ENCODE measurements at places on chromosomes 7 and 10.

DNA sequence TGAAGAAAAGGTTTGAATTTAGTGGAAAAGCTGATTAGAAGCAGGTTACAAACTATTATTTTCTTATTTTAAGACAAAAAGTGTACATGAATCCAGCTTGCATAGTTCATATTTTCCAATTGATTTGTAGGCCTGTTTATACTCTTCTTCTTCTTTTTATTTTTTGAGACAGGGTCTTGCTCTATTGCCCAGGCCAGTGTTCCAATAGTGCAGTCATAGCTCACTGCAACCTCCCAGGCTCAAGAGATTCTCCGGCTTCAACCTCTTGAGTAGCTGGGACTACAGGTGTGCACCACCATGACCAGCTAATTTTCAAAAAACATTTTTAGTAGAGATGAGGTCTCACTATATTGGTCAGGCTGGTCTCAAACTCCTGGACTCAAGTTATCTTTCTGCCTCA, 45.0 kb downstream of the ARL4A start:
- DNase-seq, result no peak

- DNase-seq, result no peak
These were observed 23.0 kb upstream of the SNX13 start for GRCh38 chr7:17963281-17963680.

DNA sequence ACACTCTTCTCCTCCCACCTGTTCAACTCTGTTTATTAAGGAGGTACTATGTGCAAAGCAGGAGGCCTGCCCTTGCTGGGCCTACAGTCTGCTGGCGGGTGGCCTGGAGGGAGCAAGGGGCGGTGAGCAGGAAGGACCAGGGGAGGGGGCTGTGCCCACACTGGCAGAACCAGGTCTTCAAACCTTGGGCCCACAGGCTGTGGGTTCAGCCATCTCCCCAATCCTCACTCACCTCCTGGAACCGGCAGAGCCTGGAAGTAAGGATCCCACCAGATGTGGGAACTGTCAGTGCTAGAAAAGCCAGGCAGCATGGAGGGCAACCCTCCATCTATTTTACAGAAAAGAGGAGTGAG, 50.8 kb downstream of the CAMK2B start:
- DNase-seq, result no peak

GRCh38 chr10:111392159-111392558, 315.3 kb downstream of the ADRA2A start:
- no peak for DNase-seq

DNA sequence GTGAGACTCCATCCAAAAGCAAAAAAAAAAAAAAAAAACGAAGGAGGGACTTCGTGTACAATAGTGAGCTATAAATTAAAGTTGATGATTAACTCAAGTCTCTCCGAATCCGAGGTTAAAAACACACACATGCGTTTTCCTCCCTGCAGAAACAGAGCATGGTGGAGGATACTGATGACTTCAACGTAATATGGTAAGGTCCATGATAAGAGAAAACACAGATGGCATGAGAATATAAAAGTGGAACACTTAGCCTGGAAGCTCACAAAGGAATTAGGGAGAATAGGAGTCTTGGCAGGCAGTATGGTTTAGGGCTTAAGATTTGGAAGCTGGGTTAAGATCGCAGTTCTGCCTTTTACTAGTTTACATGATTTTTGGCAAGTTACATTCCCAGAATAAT, 20.1 kb upstream of the GSTK1 start:
- DNase-seq, result no peak

GRCh38 chr7:122520971-122521555, 177.9 kb downstream of the RNF133 start:
- no peak for DNase-seq

GRCh38 chr7:98341106-98341505, 59.6 kb downstream of the BRI3 start:
- DNase-seq, result no peak

Measured in hematopoietic multipotent progenitor cell treated with erythropoietin and hydrocortisone succinate and interleukin-3 and kit ligand, for 17 days (in vitro differentiated cells).